Activated CD4-positive, CD25-positive, alpha-beta regulatory T cell treated with anti-CD3 and anti-CD28 coated beads, Interleukin-2, amount 50 U/mL, for 24 hours (primary cell): ENCODE measurements at places on chromosomes 7 and 10.
A peak's percentile ranks its signal among the peaks of the same experiment; 100 is the strongest.

GRCh38 chr7:6056616-6057015 is 25.4 kb downstream of the ANKRD61 start:
- ATAC-seq, result no peak

DNA sequence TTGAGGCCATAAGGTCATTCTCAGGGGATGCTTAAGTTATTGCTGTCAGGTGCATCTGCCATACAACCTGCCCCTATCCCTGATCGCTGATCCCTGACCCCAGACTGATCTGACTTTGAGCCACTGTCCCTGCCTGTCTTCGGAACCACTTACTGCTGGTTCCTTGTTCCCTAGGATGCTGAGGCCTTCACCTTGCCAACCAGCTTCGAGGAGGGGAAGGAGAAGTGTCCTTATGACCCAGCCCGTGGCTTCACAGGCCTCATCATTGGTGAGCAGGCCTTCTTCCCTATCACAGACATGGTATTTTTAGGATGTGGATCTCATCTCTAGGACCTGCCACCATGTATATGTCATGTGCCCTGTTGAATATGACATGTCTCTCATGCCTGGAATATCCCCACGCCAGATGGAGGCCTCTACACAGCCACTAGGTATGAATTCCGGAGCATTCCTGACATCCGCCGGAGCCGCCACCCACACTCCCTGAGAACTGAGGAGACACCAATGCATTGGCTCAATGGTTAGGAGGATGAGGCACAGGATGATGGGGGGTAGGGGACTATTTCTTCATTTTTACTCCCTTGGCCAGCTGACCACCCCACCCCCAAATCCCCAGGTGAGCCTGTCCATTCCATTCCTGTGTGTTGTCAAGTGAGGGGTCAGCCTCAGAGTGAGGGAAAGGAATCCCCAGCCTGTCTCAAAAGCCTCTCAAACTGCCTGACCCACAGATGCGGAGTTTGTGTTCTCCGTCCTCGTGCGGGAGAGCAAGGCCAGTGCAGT is 9.0 kb downstream of the MRPL43 start:
- no peak for ATAC-seq

DNA sequence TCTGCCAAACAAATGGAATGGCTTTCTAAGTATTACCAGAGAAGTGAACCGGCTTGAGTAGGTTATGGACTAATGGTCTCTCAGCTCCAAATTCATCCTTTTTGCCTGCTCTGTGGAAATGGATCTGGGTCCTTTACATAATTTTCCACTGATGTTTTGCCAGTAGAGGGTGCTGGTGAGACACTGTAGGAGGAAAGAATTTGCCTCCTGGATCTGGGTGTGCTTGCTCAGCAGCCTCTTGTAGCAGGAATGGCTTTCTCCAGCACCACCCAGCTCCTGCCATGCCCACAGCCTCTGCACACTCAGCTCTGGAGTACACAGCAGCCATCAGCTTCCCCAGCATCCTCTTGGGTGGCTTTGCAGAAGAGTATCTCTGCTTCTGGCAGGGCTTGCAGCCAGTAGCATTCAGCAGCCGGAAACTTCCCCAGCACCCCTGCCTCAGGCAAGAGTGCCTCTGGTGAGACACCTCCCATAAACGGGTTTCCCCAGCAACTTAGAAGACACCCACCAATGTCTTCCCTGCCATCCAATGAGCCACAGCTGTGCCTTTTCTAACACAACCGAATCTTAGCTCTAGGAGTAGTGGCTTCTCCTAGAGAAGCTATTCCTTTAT is 235.0 kb upstream of the PLPP4 start:
- ATAC-seq, result no peak

- ATAC-seq, result no peak
Observed at GRCh38 chr7:149414171-149414570, 46.7 kb downstream of the ZNF777 start.

GRCh38 chr7:106997487-106998271 is 46.8 kb upstream of the PRKAR2B start:
- ATAC-seq, result no peak

DNA sequence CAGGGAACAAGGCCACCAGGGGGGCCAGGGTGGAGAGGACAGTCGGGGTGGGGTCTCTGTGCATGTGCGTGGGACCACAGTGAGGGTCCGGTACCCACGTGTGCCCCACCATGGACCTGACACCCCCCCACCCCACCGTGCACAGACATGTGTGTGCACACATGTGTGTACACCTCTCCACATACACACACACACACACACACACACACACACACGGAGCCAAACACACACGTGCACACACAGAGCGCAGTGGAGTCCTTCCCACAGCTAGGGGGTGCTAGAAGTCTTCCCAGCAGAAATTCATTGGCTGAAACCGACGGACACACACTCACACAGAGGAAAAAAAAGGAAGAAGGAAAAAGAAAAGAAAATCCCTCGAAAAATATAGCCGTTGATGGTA is 42.8 kb upstream of the GNA12 start:
- ATAC-seq, result peak; percentile 82

DNA sequence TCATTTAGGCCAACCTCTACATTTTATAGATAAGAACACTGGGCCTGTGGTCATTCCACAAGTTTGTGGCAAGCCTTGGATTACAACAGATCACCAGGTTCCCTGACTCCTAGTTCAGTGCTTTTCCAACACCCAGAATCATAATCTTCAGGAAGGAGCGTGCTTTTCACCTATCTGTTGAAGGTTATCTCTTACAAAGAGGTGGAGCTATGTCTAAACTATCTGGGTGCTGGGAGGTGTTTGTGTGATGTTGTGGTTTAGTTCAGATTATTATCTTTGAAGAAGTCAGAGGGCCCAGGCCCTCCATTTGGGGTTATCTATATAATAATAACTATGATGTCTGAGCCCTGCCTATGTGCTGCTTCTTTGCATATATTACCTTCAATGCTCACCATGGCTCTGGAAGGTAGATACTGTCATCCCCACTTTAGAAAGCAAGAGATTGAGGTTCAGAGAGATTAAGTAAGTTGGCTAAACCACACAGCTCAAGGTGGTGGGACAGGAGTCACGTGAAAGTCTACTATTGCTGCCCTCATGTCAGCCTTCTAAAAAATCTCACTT is 24.0 kb downstream of the IL2RA start:
- peak; percentile 64 for ATAC-seq

GRCh38 chr10:78335371-78335690 is 301.7 kb downstream of the RPS24 start:
- no peak for ATAC-seq

DNA sequence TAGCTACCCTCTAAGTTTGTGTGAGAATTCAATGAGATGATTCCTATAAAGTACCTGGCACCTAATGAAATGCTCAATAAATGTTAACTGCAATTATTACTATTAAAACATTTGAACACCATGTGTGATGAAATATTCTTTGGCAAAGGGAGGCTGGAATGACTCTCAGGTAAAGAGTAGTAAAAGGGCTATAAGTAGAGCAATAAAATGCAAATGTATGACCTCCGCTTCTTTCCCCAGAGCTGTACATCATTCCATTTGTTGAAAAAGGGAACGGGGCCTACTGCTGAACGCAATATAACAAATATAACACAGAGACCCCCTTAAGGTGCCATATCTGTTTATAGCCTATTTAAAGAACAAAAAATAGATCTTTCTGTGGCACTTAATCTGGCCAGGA is 27.8 kb downstream of the CELF2 start:
- no peak for ATAC-seq

GRCh38 chr10:24306507-24306875 is 97.6 kb downstream of the KIAA1217 start:
- no peak for ATAC-seq

DNA sequence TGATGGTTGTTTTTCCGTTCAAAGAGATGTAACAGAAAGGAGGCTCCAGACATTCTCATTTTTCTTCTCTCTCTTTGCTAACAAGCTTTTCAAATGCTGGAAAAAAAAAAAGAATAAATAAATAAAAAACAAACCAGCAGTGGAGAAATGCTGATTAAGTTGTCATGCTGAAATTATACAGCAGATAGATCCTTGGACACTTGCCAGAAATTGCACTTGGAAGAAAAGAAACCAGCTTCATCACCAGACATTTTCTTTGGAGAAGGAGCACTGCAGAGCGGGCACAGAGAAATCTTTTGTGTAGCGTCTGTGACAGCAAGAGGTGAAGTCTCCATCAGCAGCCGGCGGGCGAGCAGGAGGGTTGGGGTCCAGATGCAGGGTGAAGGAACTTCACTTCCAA is 55.8 kb downstream of the CLRN3 start:
- ATAC-seq, result no peak
